Stimulated activated CD8-positive, alpha-beta memory T cell treated with anti-CD3 and anti-CD28 coated beads, Interleukin-4, amount 100 ng/mL, for 1 hour (primary cell): ENCODE measurements at places on chromosomes 6 and 20.

GRCh38 chr6:134372603-134373281, 54.8 kb upstream of the SGK1 start:
- no peak for DNase-seq

DNA sequence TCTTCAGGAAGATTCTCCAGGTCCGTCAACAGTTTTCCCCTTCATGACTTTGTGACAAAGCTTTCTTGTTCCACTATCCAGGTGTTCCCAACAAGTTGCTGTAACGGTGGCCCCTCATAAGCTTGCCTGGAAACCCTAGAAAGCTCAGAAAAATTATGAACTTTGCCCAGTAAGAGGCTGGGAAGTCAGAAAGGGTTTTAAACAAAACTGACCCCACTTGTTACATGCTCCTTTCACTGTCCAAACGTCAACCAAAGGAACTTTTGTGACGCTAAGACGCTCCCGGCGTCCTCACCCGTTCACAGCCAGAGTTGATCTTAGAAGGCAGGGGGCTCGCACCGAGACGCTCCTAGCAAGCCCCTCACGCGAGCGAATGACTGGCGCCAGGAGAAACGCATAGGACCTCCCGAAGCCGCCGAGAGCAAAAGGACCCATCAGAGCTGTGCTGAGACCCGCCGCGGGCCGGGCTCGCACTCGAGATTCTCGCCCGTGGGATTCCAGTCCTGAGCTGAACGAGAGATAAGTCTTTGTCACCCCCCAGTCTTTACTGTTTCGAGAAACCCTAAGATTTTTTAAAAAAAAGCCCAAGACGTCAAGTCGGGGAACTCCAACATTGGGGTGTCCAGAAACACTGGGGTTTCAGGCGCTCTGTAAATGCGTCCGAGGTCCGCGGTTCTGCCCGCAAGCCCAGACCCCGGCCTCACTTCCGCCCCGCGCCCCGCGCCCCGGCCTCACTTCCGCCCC, 544 bp upstream of the ACAT2 start:
- DNase-seq, result peak; percentile 12

DNA sequence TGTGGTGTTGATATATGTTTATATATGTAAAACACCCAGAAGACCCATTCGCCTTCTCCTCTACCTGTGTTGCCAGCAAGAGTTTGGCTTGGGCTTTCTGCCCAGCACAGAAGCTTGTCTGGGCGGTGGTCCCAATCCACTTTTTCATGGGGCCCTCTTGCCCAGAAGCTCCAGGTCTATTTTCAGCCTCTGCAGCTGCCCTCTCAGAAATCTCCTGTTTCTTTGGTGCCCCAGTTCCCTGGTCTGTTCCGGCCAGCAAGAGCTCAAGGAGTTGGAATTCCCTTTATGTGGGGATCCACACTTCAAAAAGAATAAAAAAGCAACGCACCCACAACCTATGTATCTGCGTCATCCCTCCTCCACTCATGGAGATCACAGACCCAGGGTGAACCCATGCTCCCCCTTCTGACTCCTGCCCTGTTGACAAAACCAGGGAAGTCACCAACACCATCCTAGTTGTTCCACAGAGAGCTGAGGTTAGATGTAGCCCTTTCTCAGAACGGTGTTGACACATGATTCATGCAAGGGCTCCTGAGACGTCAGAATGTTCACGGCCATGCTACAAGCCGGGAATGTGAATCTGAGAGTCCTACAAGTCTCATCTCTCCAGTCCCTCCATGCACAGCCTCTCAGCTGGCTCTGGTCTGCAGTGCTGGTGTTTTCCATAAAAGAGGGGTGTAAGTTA, 156.8 kb upstream of the RIN2 start:
- no peak for DNase-seq

DNA sequence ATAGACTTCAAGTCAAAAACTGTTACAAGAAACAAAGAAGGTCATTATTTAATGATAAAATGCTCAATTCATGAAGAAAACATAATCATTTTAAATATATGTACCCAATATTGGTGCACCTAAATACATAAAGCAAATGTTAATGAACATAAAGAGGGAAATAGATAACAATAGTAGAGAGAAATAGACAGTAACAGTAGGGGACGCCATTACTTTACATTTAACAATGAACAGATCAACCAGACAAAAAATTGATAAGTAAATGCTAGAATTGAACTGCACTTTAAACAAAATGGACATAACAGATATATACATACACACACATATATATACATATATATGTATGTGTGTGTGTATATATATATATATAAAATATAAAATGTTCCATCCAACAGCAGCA, 37.4 kb downstream of the IL22RA2 start:
- no peak for DNase-seq

DNA sequence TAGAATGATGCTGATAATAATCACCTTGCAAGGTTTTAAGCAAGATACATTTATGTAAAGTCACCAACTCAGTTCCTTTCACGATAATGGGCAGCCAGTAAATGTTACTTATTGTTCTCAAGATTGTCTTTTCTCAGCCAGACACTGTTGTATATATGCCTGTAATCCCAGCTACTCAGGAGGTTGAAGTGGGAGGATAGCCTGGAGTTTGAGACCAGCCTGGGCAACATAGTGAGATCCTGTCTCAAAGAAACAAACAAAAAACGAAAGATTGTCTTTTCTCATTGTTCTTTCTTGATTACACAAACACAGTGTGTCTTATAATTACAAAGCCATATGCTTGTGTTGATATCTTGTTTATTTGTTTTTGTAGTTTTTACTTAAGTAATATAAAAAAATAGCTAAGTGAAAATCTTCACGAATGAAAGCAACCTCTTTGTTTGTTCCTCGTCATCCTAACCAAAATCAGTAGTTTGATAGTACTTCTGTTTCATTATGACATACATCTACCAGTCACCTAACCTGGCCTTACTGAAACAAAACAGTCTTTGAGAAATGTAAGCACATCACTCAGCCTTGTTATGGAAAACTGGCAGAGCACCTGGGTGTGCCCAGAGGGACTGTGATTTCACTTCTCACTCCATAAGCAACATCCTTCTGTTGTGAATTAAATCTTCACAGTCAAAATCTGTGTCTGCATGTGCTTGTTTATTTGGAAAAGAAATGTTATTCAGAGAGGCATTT, 436.2 kb upstream of the SOX4 start:
- DNase-seq, result no peak

- DNase-seq, result no peak
Observed at GRCh38 chr6:109458774-109459531, 3.4 kb upstream of the MICAL1 start.

DNA sequence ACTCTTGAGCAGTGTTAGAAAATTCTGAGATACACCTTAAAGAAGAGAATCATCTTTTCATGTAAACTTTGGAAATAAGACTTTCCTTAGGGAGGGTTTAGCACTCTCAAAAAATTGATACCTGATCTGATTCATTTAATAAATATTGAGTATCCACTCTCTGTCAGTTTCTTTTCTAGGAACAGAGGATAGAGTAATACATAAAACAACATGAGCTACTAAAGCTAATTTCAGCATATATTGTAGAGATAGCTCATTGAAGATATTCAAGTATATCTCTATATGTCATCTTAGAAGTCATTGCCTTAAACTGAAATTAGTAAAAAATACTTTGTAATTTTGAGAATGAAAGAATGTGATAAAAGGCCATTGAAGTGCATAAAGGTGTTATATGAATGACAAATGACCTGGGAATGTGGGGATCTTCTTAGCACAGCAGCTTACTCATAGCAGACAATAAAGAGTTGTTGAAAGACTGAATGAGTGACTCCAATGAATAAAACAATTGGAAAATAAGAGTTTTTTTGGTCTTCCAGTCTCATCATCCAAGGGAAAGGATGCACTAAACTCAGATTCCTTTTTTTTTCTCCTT, 29.2 kb downstream of the RHAG start:
- DNase-seq, result no peak

- no peak for DNase-seq
Observed at GRCh38 chr6:11485271-11485670, 52.3 kb upstream of the TMEM170B start.

DNA sequence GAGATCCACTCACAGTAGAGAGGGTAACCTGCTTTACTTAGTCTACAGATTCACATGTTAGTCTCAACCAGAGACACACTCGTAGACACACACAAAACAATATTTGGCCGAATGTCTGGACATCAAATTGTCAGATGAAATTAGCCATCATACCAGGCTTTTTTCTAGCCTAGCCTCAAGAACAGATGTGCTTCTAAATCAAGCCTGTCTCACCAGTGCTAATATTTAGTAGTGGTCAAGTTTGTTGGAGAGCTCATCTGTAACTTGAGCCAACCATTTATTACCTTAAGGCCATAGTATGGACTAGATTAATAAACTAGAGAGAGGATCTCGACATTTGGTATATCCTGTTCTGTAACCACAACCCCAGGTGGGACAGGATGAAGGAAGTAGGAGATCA, 1118.8 kb upstream of the MAP3K7 start:
- DNase-seq, result no peak

DNA sequence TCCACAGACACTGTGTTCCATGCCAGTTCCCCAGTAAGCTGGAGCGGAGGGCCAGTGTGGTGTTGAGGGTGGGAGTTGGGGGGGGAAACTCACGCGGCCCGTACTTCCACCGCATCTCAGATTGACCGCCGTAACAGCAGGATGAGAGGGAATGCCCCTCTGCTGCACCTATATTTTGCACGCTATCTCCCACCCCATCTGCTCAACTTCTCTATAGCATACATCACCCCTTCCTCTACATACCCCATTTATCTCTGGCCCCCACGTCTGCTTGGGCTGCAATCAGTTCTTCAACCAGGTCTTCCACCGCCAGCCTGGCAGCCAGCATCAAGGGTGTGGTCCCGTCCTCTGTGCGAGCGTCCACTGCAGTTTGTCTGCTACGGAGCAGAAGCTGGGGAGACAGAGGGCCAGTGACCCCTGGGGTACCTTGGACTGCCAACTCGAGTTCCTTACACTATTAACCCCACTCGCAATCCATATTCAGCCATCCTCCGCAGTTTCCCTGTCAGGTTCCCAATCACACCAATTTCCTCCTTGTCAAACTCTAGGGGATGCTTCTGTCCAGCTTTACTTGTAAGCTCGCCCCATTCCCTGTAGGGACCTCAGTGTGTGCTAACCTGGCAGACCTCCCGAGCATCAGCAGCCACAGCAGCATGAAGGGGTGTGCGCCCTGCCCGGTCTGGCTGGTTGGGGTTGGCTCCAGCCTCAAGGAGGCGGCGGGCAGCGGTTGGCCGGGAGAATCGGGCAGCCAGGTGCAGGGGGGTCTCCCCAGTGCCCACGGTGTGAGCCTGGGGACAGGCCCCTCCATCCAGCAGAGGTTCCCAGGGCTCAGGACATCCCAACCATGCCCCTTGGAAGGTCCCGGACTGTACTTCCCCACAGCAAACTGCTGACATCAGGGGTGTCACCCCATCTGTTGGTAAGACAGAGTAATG, 4.5 kb upstream of the GPSM3 start:
- DNase-seq, result no peak

GRCh38 chr6:165487347-165487746, 175.7 kb downstream of the PDE10A start:
- no peak for DNase-seq

DNA sequence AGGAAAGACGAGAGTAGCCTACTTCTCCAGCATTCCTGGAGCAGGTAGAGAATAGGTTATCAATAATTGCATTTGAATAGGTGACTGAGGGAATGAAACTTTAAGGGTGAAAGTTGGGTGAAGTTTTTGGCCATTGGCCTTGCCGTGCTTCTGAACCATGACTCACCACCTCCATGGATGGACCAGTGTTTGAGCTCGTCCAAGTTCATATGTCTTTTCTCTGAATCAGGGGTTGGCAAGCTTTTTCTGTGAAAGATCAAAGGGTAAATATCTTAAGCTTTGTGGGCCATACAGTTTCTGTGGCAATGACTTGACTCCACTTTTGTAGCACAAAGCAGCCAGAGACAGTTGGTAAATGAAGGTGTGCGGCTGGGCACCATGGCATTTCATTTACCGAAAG, 31.8 kb downstream of the SNRNP48 start:
- no peak for DNase-seq

GRCh38 chr20:37518059-37518458, 3.0 kb upstream of the NNAT start:
- no peak for DNase-seq
